ENCODE measurements at places on chromosomes 3 and 15.
A peak's percentile ranks its signal among the peaks of the same experiment; 100 is the strongest.

- peak; percentile 35 for DNase-seq
Measured at GRCh38 chr15:74315626-74316025, 51.8 kb downstream of the CYP11A1 start.

- no peak for DNase-seq
Measured at GRCh38 chr3:146335386-146335785, 84.5 kb upstream of the PLSCR4 start.

- DNase-seq: no peak
Measured at GRCh38 chr15:94125156-94125555, 106.2 kb upstream of the MCTP2 start.

- DNase-seq: no peak
Measured at GRCh38 chr3:48398701-48399386, 26.8 kb downstream of the FBXW12 start.

DNA sequence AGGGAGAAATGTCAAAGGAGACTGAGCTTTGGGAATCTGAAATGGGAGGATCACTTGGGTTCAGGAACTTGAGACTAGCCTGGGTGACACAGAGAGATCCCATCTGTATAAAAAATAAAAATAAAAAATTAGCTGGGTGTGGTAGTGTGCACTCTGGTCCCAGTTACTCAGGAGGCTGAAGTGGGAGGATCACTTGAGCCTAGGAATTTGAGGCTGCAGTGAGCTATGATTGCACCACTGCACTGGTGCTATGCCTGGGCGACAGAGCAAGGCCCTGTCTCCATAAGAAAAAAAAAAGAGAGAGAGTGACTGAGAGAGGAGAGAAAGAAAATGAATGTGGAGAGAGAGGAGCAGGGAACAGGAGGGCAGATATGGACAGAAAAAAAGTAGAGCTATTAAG is 72.8 kb downstream of the SENP2 start:
- no peak for DNase-seq

GRCh38 chr3:105801397-105801796 is 67.4 kb downstream of the CBLB start:
- no peak for DNase-seq

GRCh38 chr15:90994059-90994416 is 297 bp downstream of the PRC1 start:
- no peak for DNase-seq

DNA sequence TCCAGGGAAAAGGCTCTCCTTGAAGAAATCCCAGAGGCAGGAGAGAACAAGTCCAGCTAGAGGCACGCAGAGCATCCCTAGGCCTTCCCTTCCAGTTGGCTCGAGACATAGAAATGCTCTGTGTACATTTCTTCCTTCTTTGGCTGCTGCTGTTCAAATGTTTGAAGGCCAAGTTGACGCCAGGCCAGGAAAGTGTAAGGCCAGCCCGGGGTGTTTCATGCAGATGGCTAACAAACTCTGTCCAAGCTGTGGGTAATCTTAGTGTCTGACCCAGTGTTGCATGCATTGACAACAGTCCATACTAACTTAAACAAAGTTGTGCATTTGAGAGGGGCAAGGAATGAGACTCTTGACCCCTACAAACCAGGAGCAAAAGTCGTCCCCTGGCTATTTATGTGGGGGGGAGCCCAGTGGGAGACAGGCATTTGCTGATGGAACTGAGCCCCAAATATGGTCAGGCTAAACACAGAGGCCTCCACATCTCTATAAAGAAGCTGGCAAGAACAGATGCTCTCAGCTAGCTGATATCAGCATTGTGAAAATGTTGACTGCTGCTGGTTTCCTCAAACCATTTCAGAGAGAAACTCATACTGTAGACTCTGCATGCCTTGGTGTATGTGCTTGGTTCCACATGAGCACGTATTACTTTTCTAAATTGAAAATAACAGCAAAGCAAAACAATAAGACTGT is 139.5 kb downstream of the ADAMTS9 start:
- DNase-seq: no peak

DNA sequence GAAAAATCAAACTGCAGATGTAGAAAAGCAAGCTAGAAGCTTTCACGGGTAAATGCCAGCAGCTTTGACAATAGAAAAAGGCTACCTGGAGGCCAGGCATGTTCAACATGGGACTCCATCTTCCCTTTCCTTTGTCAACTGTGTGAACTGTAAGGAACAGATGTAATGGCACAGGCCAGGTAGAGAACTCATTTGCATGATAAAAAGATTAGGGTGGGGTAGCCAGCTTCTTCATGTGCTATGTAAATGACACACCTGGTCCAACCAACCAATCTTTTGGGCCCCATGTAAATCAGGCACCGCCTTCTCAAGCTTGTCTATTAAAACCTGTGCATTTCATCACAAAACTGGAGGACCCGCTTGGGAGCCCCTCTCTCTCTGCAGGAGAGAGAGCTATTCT is 686.5 kb upstream of the GOLIM4 start:
- DNase-seq: no peak

- no peak for DNase-seq
Measured at GRCh38 chr15:49895347-49896223, 223.4 kb downstream of the ATP8B4 start.

All from MV-4-11 (cell line).